CD8-positive, alpha-beta memory T cell (primary cell): ENCODE measurements at places on chromosomes 5 and 9.
A peak's percentile ranks its signal among the peaks of the same experiment; 100 is the strongest.

GRCh38 chr9:88574953-88575352 is 40.0 kb downstream of the NXNL2 start:
- DNase-seq, result no peak

GRCh38 chr9:77922591-77922990 is 109.0 kb downstream of the GNAQ start:
- no peak for DNase-seq

- no peak for DNase-seq
These were observed 47.4 kb downstream of the MYO10 start for GRCh38 chr5:16888694-16889124.

- no peak for DNase-seq
These were observed 400.9 kb downstream of the EBF1 start for GRCh38 chr5:158698768-158699284.

- no peak for DNase-seq
These were observed 10.2 kb downstream of the RABGAP1 start for GRCh38 chr9:122951056-122951455.

GRCh38 chr5:67211926-67212325 is 15.3 kb upstream of the CD180 start:
- DNase-seq, result no peak

- DNase-seq, result no peak
These were observed 7.8 kb downstream of the TEX48 start for GRCh38 chr9:114674076-114674797.

- DNase-seq, result peak; percentile 37
These were observed 79.6 kb downstream of the ADAMTS2 start for GRCh38 chr5:179265514-179266290.

DNA sequence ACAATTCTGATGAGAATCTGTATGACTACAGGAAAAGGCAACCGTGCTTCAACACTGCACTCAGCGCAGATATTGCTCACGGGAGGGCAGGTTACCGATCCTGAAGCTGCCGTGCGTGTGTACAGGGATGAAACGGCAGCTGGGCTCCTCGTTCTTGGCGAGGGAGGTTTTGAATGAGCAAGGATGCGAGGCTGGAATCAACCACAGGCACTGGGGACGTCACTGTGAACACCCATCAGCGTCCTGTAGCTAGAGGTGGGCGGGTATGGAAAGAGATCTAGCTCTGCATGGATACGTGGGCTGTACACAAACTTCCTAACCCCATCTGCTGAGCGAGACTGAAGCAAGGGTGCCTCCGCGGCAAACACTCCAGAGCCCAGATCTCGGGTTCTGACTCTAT is 84.3 kb upstream of the COL5A1 start:
- no peak for DNase-seq

GRCh38 chr5:144458216-144458615 is 287.5 kb downstream of the KCTD16 start:
- no peak for DNase-seq

DNA sequence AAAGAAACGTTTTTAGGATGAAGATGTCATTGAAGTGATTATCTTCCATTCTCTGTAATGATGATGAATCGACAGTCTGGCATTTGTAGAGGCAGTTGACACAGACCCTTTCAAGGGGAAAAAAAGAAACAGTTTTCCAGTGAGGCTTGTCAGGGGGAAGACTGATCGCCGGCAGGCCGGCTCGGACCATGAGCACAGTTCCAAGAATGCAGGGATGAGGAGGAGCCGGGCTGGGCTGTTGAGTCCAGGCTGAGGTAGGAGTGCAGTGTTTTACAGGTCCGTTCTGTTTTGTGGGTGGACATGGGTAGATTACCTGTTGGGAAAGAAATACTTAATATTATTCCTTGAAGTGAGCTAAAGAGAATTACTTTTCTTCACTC is 194.6 kb downstream of the AOPEP start:
- no peak for DNase-seq

DNA sequence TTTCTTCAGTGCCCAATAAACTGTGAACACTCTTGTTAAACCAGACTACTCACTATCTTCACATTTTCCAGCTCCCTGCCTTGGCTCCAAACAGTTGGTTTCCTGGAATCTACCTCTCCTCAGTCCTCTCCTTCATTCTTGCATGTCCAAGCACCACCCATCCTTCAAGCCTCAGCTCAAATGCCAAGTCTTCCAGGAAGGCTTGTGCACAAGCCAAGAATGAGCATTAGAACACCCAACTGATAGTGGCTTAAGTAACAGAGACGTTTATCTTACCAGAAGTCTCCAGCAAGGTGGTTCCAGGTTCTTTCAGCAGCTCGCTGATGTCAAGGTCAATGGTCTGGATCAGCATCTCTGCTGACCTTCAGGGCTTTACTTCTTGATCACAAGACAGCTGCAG is 60.1 kb downstream of the PTPDC1 start:
- DNase-seq, result no peak

DNA sequence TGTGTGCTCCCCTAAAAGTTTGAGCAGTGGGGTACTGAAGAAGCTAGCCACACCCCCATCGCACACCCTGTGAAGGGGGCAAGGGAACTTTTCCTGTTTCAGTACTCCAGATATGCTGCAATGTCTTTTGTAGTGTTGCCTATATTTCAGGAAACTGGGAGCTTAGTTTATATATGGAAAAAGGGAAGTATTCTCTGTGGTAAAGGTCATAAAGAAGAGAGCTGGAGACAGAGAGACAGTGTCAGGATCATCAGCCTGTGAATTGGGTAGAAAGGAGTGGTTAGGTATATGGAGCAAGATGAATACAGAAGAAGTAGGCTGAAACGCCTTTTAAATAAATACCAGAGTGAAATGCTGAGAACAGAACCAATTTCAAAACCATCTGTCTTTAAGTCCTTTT is 82.2 kb upstream of the C9orf72 start:
- DNase-seq, result no peak

- DNase-seq, result no peak
These were observed 211.2 kb downstream of the SAXO1 start for GRCh38 chr9:18821788-18822187.

GRCh38 chr9:12963537-12963936 is 188.7 kb downstream of the LURAP1L start:
- DNase-seq, result no peak

- no peak for DNase-seq
These were observed 48.3 kb upstream of the HRH2 start for GRCh38 chr5:175609526-175609925.

DNA sequence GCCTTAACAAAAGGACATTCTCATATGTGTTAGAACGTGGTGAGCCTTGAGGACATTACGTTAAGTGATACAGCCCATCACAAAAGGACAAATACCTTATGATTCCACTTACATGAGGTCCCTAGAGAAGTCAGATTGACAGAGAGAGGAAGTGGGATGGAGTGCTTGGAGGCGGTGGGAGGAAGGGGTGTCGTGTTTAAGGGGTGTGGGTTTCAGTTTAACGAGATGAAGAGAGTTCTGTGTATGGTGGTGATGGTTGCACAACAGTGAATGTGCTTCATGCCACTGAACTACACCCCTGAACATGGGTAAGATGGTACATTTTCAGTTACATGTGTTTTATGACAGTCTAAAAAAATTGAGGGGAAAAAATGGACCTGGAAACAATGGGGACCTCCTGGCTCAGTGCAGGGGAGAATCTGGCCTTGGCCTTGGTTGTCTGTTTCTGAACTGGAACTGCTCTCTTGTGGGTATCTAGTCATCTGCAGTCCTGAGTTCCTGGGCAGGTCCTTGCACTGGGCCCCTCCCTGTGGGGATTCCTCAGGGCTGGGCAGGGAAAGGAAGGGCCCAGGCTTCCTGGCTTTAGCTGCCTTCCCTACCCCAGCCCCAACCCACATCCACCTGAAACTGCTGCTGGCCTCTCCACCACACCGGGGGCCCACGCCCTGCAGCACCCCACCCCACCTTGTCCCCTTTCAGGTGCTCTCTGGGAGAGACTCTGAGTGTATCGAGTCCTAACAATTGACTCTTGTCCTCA is 17.8 kb downstream of the LRRC8A start:
- no peak for DNase-seq

GRCh38 chr9:69599232-69599971 is 72.8 kb downstream of the APBA1 start:
- DNase-seq, result no peak

DNA sequence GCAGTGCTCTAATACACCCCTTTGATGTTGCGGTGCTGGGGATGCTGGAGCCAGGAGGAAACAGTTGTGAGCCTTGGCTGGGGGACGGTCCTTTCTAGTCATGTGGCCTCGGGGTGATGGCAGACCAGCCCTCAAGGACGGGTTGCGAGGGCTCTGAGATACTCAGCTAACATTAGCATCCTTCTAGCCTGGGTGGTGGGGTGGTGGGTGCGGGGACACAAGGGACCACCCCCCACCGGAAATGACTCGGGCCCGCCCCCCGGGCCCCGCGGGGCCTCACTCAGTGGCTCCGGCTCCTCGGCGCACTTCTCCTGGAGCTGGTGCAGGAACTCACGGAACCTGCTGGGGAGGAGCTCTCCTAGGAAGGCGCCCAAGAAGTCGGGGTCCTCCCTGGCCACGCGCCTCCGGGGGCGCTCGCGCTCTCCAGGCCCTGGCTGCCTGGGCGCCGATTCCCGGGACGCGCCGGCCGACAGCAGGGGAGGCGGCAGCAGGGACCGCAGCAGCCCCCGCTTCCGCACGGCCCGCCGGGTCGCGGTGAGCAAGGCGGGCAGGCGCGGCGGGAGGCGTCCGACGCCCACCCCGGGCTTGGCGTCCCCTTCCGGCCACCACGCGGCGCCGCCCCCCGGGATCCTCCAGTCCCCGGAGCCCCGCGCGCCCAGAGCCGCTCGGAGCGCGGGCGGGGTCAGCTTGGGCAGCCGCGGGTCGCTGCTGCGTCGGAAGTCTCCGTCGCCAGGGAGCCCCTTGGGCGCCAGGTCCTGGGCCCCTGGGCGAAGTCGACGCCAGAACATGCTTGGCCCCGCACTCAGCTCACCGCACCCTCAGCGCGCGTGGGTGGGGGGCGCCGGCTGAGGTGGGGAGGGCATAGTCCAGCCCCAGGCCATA is 873 bp downstream of the C9orf50 start:
- no peak for DNase-seq

- no peak for DNase-seq
These were observed 1.9 kb upstream of the IL13 start for GRCh38 chr5:132655821-132656773.

DNA sequence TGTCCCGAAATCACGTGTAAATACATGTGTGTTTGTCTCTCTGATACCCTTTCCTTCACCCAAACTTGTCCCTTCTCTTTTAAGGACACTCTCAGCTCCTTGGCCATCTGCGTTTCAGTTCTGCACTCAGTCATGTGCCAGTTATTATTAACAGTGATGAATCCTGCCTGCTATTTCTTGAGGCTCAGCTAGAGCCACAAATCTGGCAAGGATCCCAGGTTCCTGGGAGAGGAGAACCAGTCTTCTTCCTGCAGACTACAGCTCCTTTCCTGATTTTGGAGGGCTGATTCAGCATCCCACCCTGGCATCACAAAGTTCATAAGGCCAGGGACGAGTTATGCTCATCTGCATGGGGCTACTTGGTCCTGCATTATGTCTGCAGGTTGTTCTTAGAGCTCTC is 5.6 kb downstream of the MAMDC2 start:
- no peak for DNase-seq

DNA sequence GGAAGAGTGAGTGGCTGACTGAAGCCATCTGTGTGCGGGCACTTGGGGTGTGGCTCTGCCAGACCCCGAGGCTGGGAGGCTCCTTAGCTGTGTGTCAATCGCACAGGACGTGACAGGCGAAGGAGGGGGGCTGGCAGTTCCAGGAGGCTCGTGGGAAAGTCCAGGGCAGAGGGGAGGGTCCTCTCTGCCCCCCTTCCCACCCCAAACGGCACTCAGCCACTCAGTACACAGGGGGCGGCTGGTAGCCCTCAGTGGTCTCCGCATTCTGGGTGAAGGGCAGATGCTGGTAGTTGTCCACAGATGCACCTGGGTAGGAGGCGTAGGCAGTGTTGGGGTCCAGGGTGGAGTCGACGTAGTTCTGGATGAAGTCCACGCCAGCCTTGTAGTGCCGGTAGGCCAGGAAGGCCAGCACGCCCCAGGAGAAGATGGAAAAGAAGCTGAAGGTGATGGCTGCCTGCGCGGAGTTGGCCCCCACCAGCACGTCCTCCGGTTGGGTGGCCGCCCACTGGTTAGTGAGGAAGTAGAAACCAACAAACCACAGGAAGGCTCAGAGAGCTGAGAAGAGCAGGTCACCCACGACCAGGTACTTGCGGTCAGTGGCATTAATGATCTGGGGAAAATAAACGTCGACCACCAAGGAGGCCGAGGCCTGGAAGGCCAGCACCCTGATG is 85.4 kb upstream of the CEP78 start:
- no peak for DNase-seq

DNA sequence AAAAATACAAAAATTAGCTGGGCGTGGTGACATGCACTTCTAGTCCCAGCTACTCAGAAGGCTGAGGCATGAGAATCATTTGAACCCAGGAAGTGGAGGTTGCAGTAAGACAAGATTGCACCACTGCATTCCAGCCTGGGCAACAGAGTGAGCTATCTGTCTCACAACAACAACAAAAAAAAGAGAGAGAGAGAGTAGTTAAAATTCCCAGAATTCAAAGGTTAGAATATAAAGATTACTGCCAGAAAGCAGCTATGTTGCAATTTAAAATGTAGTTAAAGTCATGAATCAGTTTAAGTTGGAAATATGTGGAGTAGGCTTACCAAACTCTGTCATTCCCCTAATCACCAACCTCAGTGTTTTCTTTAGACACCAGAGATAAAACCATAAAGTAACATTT is 58.7 kb upstream of the SUSD1 start:
- no peak for DNase-seq

- no peak for DNase-seq
These were observed 216.7 kb downstream of the CDH18 start for GRCh38 chr5:19771174-19771835.

DNA sequence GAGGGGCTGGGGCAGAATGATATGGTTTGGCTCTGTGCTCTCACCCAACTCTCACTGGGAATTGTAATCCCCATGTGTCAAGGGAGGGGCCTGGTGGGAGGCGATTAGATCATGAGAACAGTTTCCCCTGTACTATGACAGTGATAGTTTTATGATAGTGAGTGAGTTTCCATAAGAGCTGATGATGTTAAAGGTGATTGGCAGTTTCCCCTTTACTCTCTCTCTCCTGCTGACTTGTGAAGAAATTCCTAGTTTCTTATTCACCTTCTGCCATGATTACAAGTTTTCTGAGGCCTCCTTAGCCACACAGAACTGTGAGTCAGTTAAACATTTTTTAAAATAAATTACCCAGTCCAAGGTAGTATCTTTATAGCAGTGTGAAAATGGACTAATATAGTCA is 120.4 kb upstream of the CDH9 start:
- DNase-seq, result no peak

DNA sequence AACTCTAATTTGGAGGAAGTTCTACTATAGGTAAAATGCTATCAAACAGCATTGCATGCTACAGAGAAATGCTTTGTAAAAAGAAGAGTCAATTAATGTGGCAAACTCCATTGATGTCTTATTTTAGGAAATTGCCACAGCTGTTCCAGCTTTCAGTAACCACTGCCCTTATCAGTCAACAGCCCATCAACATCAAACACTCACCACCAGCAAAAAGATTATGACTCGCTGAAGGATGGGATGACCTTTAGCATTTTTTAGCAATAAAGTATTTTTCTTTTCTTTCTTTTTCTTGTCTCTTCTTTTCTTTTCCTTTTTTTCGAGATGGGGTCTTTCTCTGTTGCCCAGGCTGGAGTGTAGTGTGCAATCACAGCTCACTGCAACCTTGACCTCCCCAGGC is 26.0 kb downstream of the CRHBP start:
- DNase-seq, result no peak
